ENCODE measurements at places on chromosomes 2 and 18.

GRCh38 chr2:168751104-168751740 is 51.2 kb upstream of the NOSTRIN start:
- DNase-seq: no peak

DNA sequence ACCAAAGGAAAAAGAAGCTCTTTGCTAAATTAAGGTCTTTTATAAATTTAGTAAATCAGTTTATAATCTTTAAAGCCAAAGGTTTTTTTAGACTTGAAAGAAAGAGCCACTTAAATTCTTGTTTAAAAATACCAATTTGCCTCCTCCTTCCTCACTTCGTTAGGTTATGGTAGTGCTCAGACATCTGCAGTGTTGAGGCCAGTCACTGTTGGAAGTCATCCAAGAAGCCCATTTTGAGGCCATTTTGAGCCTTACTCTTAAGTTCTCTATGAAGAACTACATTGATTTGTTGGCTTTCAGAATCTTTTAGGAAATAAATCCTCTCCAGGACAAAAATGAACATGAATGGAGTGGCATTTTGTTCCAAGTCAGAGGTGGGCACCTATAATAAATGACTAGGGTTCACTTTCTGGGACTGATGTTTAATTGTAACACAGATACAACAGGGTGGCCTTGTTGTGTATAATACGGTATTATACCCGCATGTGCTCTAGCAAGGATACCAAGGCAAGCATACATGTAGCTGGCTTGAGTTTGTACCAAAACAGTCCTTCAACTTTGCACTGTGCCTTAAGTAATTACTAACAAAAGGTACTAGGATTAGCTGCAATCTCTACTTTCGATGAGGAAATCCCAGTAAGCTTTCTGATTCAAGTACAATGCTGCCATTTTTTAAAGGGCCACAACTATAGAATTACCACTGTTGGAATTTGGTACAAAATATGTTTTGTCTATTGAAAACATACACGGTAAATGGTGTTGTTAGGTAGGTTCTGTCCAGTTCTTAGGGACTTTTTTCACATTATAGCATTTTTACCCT is 22.8 kb downstream of the SLC66A3 start:
- no peak for DNase-seq

DNA sequence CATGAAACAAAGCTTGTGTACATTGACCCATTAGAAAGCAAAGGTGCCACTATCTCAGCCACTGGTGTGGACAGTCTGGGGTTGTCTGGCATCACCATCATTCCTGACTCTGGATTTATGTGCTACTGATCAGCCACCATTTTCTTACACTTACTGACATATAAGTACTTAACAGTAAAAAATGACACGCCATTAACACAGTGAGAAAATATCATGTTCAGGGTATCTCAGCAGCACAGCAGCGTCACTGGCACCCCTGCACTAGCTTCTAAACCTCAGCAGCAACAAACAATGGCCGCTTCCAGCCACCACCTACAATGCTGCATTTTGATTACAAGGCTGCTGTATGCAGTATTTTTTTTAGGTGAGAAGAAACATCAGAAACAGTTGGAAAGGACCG is 253.4 kb upstream of the HDAC4 start:
- DNase-seq: no peak

DNA sequence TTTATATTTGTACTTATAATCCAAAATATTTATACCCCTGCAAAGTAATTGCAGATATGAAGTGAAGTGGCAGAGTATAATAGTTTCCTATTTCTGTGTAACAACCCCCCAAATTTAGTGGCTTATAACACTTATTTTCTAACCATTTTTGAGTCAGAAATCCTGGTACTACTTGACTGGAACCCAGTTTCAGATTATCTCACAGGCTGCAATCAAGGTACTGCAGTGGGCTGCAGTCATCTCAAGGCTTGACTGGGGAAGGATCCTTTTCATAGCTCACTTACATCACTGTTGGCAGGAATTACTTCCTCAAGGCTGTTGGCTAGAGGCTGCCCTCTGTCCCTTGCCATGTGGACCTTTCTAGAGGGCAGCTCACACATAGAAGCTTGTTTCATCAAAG is 558.2 kb upstream of the PKDCC start:
- DNase-seq: no peak

DNA sequence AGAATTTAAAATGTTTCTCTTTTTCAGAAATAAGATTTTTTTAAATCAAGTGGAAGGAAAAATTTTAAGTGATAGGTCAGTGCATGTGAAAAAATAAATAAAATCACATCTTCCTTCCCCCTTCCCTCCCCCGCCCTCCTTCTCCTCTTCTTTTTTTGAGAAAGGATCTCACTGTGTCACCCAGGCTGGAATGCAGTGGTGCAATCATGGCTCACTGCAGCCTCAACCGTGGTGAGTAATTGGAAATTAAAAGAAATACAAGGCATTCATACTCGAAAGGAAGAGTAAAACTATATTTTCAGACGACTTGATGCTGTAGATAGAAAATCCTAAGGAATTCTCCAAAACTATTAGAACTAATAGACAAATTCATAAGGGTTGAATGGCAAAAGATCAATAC is 16.9 kb upstream of the CRACDL start:
- DNase-seq: no peak

DNA sequence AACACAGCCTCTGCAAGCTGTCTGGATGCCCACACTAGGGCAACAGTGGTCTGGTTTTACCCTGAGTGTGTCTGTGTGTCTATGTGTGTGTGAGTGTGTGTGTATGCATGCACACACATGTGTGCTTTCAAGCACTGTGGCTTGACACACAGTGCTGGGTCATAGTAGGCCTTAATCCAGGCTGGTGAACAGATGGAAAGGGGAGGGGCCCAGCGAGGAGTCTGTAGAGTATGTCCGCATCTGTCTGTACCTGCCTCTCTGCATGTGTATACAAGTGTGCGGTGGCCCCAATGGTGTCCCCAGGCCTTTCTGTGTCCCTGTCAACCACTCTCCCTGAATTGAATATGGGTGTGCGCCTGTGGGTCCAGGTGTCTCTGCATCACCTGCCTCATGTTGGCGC is 9.3 kb upstream of the KCNIP3 start:
- DNase-seq: no peak

GRCh38 chr18:76827205-76828200 is 5.1 kb downstream of the ZNF236 start:
- no peak for DNase-seq

- no peak for DNase-seq
Observed at GRCh38 chr2:196939371-196939770, 12.9 kb upstream of the PGAP1 start.

GRCh38 chr2:231522418-231523180 is 7.6 kb downstream of the NMUR1 start:
- DNase-seq: no peak

DNA sequence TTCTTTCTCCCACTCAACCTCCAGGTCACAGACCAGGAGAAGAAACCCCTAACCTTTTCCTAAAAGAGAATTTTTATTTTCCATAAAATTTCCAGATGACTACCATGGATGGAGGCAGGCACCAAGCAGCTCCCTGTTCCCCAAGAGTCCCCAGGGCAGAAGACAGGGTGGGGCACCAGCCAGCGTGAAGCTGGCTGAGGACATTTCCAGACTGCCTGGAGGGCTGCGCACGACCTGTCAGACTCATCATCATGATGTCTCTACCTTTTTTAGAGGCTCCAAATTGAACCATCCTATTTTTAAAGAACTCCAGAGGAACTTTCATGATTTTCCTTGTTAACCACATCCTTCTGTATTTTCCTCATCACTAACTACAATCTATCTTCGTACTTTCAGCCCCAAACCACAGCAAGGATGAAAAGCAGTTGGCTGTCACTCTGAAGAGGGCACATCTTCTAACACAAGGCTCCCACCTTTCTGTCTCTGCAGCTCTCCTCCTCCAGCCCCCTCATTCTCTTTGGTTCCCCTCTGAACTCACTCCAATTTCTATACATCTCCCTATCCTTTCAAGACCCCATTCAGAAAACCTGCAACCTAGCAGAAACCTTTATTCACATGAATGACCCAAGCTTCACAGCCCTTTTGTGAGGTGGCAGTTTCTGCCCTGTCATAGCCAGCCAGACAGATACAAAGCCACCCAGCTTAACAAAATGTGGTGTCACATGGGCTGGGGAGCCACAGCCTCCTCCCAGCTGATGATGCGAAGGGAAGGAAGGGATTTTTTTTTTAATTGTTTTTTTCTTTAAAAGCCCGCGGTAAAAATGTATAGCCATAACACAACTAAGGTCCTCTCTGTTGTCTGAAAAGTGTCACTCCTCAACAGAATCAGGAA is 11.1 kb downstream of the AMMECR1L start:
- DNase-seq: no peak

- DNase-seq: no peak
Observed at GRCh38 chr2:54321047-54321446, 65.0 kb upstream of the TSPYL6 start.

DNA sequence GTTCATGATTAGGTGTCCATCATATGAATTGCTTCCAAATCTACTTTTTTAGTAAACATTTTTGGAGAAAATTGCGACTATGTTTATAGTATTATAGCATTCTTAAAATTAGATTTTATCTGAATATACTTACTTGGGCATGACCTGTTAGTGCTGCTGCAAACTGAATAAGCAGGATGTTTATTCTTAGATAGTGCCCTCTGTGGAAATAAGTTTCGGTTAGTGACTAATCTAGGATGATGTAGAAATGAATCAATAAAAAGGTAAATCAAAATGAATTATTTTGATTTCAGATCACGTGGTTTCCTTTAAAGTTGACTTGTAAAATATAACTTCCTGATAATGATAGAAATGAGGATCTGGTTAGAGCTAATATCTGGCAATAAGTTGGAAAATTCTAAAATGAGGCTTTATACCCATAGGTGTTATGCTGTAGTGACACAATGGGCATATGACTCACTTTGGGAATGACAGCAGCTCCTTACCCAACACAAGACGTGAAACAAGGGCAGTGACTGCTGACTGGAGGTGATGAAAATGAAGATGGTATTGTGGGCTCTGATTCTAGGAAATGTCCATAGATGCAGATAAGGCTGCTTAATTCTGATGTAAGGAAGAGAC is 165.8 kb upstream of the TCF4 start:
- no peak for DNase-seq

- DNase-seq: no peak
Observed at GRCh38 chr2:46827274-46828134, 88.1 kb downstream of the MCFD2 start.

GRCh38 chr2:73279852-73280251 is 4.4 kb downstream of the FBXO41 start:
- no peak for DNase-seq

DNA sequence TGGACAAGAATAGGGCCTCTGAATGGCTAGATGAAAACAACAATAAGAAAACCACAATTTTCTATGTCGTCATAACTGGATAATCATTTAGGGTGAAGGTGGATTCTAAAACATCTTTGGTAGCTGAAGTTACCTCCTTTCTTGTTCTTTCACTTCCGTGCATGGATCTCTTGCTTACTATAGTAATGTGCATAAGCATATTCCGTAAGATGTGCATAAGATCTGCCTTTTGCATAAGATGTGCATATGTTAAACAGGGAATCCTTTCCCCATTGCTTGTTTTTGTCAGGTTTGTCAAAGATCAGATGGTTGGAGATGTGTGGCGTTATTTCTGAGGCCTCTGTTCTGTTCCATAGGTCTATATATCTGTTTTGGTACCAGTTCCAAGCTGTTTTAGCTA is 353.6 kb downstream of the MTX2 start:
- DNase-seq: no peak

DNA sequence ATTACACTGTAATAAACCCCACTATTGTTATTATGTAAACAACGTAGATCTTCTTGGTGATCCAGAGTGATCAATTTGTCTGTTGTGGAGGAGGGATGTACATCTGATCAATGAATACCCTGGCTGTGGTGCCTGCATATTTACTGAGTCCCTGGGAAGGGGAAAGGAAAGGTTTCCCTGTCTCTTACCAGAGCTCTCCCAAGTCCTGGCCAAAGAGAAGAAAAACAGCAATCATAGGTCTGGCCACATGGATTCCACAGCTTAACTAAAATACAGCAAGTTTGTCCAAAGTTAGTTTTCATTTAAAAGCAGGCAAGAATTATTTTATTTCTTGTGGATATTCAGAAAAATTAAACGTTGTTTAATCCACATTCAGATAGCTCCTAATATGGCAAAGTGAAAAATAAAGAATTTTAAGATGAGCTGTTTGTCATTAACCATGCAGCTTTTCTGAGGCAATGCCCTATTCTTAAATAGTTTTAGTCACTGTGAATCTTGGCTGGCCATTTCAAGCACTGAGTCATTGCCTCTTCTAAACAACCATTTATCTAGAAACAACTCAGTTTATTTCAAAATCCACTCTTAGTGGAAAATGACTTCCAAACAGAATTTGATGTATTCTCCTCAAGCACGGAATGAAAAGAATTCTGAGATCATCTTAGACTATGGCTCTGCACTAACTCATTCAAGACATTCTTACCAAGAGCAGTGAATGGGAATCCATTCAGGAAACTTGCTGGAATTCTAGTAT is 1004.4 kb upstream of the CDH2 start:
- DNase-seq: no peak
